Skin of body (tissue), 3 donors: ENCODE measurements at places on chromosomes 3 and 15.

- DNase-seq: no peak
Observed at GRCh38 chr3:181384970-181385369, 326.8 kb upstream of the SOX2 start.

GRCh38 chr3:94616833-94617232, 554.0 kb downstream of the NSUN3 start:
- DNase-seq: peak; percentile 2

DNA sequence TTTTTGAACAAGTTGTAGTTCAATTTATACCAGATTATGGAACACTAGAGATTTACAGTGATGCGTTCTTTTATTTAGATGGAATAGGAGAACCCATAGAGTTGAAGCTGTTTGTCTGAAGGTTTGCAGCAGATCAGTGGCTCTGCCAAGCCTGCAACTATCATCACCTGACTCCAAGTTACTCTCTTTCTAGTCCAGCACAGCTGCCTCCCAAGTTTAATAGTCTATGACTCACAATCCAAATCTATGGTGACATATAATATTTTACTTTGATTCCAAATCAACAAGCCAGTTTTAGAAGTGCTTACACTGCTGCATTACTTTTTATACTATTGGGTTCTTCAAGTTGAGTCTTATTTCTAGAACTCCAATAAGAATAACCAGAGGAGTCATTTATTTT, 400.4 kb downstream of the LPP start:
- DNase-seq: no peak

DNA sequence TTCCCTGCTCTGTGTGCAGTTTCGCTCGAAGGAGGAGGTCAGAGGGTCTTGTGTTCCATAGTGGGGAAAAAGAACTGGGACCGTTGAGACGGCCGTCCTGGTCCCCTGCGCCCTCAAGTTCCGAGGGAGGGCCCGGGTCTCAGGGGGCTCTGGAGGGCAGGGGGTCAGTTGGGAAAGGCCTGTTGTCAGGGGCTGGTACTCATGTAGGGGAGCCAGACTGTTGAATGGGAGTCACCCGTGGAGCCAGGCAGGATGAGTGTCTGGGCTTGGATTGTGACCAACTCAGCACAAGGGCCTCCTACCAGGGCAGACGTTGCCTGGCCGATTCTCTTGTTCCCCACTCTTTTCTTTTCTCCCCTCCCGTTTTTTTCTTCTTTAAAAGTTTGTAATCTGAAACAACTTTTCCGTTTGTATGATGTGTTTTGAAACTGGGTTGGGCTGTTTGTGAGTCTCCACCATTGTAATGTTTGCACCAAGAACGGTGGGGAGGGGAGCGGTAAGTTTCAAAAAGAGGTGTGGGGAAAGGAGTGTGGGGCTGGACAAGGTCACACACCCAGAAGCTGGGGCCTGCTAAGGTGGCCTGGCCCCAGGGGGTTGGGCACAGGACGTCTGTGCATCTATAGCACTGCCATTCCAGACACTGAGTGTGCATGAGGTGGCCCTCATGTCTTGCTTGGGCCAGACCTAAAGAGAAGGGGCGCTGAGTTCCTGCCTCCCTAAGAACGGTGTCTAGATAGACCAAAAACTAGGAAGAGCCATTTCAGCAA, 1.1 kb downstream of the CMTM7 start:
- DNase-seq: peak; percentile 35

DNA sequence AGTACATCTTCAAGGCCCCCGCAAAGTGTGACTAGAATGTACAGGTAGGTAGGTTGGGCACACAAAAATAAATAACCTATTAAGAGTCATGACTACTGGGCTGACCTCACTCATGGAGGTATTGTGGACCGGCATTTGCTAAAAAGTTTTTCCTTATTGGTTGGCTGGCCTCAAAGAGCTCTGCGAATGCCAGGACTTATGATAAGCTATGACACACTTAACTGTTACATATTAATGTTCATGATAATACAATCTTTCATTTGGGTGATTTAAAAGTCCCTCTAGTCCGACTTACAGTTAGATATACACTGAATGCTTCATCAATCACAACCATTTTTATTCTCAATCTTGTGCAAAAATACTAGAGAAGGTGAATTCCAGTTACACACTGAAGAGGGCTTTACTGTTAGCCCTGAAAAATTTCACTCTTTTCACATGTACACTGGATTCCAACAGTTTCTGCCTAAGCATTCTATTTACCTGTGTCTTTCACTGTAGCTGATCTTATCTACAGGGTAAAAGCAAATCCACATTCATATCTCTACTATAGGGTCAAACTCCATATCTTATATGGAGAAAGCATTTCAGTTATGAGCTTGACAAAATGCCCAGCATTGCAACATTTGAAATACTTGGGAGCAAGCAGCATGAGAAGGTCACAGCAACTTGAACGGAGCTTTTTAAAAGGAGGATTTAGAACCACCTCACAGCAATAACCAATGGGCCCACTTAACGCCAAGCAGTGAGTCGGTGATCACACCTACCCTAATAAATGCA, 329.1 kb downstream of the FOXP1 start:
- DNase-seq: no peak

GRCh38 chr3:23319366-23320312, 116.5 kb downstream of the UBE2E2 start:
- no peak for DNase-seq

DNA sequence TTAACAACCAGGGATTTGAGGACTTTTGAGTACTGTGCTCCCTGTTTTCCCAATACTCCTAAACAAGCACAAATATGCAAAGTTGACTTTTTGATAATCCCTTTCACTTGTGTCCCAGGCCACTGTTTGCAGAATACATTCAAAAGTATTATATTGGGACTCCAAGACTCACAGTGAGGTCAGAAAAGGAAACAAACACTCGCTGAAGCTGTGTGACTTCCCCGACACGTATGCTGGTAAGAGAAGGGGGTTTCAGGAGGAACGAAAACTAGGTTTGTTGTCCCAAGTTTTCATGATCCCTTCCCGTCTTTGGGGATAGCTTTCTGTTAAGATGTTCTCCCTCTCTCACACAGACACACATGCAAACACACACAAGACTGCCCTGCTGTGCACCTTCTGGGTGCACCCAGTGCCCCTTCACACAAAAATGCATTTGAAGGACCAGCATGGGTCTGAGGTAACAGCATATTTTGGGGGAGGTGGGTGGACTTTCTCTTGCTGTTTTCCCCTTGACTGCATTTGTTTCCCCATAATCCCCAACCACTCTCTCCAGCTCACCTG, 225.2 kb upstream of the PRICKLE2 start:
- no peak for DNase-seq

DNA sequence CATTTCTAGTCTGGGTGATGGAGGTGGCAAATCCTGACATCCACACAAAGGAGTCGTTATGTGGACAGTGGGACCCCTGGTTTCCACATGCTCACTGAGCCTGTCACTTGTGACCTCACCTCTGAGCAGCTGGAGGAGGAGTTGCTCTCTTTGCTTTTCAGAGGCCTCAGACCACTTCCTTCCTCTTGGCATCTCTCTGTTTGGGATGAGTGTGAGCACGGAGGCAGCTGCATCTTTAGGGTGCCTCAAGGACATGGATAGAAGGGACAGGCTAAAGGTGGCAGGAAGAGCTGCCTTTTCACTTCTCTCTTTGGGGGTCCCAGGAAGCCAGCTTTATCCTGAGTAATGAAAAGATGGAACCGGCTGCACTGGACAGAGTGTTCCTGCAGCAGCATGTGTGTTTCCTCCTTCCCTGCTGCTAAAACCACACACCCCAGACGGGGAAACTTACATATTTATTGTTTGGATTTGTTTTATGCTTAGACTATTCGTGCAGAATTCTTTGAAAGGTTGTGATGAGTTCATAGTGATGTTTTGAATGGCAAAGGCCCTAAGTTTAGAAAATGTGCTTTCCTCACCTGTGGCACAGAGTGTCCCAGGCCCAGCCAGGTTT, 31.8 kb downstream of the GPR171 start:
- DNase-seq: no peak

GRCh38 chr3:72559385-72559784, 288.9 kb downstream of the SHQ1 start:
- no peak for DNase-seq

GRCh38 chr15:57403017-57403416, 26.7 kb downstream of the CGNL1 start:
- peak; percentile 83 for DNase-seq

- no peak for DNase-seq
Observed at GRCh38 chr3:101362406-101362805, 42.0 kb upstream of the IMPG2 start.

GRCh38 chr15:48868023-48868422, 9.9 kb upstream of the EID1 start:
- no peak for DNase-seq

DNA sequence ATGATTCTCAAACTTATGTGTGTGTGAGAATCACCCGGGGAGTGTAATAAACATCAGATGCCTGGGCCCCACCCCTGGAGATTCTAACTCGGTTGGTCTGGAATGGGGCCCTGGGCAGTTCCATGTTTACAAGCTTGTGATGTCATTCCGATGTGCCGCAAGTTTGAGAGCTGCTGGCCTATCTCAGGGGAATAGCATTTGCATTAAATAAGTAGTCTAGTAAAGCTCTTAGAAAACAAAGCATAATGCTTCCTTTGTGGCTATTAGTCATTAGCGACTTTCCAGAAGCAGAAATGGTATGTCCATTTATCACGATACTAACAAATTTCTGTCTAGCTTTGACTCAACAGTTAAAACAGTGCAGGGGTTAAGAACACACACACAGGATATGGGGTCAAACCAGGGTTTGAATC, 20.9 kb downstream of the PGBD4 start:
- DNase-seq: no peak

DNA sequence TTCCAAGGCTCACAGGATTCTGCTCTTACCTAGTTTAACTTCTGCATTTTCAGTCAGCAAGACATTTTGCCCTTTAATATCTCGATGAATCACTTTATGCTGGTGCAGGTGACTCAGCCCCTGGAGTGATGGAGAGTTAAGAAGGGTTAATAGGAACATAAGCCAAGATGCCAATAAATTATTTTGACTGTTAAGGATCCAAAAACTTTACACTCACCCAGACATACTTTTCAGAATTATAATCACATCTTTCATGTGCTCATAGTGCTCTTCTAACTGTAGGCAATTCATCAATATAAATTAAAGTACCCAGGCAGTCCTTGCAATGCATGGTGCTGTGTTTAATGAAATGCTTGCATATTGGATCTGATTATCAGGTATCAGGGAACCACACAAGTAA, 164.1 kb upstream of the SLC2A2 start:
- DNase-seq: no peak

DNA sequence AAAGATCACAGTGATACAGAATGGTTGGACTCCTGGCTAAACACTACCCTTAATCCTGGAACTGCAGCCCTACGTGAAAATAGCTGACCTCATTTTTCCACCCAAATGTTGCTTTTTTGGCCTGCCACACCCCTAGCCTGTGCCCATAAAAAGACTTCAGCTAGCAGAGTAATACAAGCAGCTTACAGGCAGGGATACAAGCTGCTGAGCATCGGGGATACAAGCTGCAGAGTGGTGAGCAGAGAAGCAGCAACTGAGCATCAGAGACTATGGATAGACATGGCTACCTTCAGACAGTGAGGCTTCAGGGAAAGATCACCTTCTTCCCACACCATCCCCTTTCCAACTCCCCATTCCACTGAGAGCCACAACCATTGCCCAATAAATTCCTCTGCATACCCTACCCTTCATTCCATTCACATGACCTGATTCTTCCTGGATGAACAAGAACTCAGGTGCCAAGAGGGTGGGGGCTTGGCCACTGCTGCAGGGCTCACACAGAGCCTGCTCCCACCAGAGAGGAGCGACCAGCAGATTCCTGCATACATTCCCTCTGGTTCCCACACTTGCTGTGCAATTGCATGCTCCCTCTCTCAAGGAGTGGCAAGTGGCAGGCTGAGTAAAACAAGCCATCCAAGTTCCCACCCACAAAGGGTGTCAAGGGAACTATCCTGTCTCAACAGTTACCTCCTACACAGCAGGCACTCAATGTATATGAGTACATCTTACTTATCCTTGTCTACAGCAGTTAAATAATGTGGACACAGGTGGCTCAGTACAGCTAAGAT, 217.5 kb downstream of the ALCAM start:
- DNase-seq: no peak

- DNase-seq: no peak
Observed at GRCh38 chr15:82890338-82890994, 62.1 kb downstream of the HOMER2 start.

- DNase-seq: no peak
Observed at GRCh38 chr3:12929801-12930200, 88.4 kb upstream of the RPL32 start.

GRCh38 chr3:173013219-173013832, 127.7 kb downstream of the SPATA16 start:
- no peak for DNase-seq

DNA sequence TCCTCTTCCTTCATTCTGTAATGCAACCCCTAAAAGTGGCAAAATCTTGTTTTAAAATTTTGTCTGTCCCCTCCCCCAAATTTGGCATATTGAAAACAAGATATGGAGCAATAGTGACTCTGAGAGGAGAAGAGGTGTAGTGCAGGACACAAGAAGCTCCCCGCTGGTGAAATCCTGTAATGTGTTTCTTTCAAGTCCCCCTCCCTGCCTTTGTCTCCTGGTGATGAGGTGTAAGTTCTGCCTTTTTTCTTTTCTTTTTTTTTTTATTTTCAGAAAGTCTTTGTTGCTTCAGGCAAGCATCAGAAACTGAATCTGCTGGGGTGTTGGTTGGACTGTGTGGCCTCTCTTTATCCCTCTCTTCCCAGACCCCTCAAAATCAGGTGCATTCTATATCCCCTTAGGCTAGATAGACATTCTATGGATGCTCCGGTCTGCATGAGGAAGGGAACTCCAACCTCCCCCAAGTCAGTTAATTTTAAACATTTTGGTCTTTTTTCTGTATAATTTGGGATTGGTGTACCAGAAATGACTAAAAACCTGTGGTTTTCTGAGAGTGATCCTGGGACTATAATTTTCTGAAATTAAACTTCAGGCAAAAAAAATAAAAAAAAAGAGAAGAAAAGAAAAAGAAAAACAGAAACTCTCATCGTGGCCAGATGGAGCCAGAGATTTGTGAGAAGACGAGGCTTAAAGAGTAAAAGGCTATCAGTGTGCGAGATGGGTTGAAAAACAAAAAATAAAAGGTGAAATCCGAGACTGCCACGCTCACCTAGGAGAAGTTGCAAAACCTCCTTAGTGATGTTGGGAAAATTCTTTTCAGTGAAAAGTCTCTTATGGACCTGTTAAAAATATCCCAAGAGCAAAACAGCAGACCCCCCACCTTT, 21.4 kb downstream of the ACKR2 start:
- DNase-seq: peak; percentile 8

DNA sequence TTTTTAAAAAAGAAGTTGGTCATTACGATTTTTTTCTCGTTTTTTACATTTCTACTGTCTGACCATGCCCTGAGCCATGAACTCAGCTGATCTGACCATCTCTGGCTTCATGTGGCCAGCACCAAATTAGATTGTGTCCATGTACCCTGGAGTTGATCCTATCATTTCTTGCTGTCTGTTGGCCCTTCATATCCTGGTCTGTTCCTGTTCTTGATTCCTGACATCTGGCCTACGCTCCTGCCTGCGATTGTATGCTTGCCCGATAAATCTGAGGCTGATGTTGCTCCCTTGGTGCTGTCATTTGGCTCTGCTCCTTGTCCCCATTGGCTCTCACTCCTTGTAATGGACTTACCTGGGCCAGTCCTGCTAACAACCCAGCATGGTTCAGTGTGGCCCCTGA, 89.8 kb upstream of the IGSF10 start:
- no peak for DNase-seq
